ENCODE measurements at places on chromosomes 1 and 21. TPM values are rescaled to one million over a fixed set of nuclear protein-coding genes. Genes with fewer than 3 reads are reported as not detected.

The SYT6 gene
- total RNA-seq = not detected

The FAM72D gene
- total RNA-seq = 0.19 TPM

The SLC37A1 gene
- total RNA-seq = 52.3 TPM

The RGS16 gene
- 2.3 TPM for total RNA-seq

The TSACC gene
- total RNA-seq = not detected

The KLHDC9 gene
- 9.5 TPM for total RNA-seq

The FCRL5 gene
- 3.3 TPM for total RNA-seq

The DNAI4 gene
- total RNA-seq = 25.1 TPM

The ZFP69 gene
- total RNA-seq = 2.8 TPM

The TFF2 gene
- not detected for total RNA-seq

The GJB5 gene
- total RNA-seq = not detected

The GBP7 gene
- not detected for total RNA-seq

The GRIK1 gene
- not detected for total RNA-seq

The TMEM125 gene
- 71.6 TPM for total RNA-seq

The SH2D1B gene
- total RNA-seq = 0.93 TPM

The TMEM82 gene
- total RNA-seq = 8.0 TPM

The CYP4A22 gene
- total RNA-seq = not detected

The TRNP1 gene
- total RNA-seq = 16.8 TPM

The DAB1 gene
- total RNA-seq = 2.0 TPM

The TRIM45 gene
- 2.9 TPM for total RNA-seq

The CYP4Z1 gene
- 0.55 TPM for total RNA-seq

The SH3BP5L gene
- 31.0 TPM for total RNA-seq

The C1orf116 gene
- total RNA-seq = 25.4 TPM

The HORMAD1 gene
- total RNA-seq = 1.3 TPM

The FNDC5 gene
- total RNA-seq = 0.51 TPM

The HAPLN2 gene
- total RNA-seq = 0.28 TPM

The SCMH1 gene
- total RNA-seq = 66.9 TPM

The MYCL gene
- total RNA-seq = 4.2 TPM

The PSMA5 gene
- 71.0 TPM for total RNA-seq

The PCAT6 gene
- 1.0 TPM for total RNA-seq

The ACTL8 gene
- 1.0 TPM for total RNA-seq

The CFHR4 gene
- total RNA-seq = not detected

The C1QB gene
- 217 TPM for total RNA-seq

The TMOD4 gene
- not detected for total RNA-seq

The SPATA21 gene
- not detected for total RNA-seq

The CGN gene
- total RNA-seq = 187 TPM

The OR2W3 gene
- 1.2 TPM for total RNA-seq

The CRP gene
- 0.20 TPM for total RNA-seq

The MXRA8 gene
- total RNA-seq = 20.8 TPM

The TTC39A gene
- total RNA-seq = 32.3 TPM

The IQGAP3 gene
- 3.4 TPM for total RNA-seq

The OR2T2 gene
- not detected for total RNA-seq

The OVAAL gene
- not detected for total RNA-seq

The OR2T29 gene
- total RNA-seq = not detected

Data from mucosa of descending colon (tissue), 3 donors.